ENCODE measurements at places on chromosomes 13 and 19. TPM values are rescaled to one million over a fixed set of nuclear protein-coding genes. Genes with fewer than 3 reads are reported as not detected.

DNA sequence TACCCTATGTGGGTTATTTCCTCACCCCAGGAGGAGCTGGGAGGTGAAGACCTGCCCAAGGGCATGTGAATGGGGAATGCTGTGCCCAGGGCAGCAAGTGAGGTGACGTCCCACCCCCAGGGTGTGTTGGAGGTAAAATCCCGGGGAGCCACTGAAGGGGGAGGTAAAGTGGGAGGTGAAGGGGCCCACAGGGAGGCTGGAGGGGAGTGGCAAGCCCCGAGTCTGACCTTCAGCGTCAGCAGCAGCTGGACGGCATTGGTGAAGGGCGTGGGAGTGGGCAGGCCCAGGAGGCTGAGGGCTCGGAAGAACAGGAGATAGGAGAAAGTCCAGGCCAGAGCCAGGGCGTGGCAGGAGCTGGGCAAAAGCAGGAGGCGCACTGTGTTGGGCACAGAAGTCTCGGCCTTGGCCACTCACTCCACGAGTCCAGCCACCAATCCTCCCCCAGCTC is 2.4 kb downstream of the MBOAT7 start:
- no peak overlapping the region for H3K27ac ChIP-seq
- no peak for DNase-seq
- peaks cover 4% of the 10 kb centered on the region for H3K4me1 ChIP-seq
- no peaks in the 10 kb centered on the region for H3K27me3 ChIP-seq
- H3K4me3 ChIP-seq = no peak overlapping the region
- 0 out of 2 replicates have a peak, but pooled peaks cover 7% of the 10 kb centered on the region for H3K36me3 ChIP-seq

The THSD1 gene
- polyA plus RNA-seq = 11.5 TPM

DNA sequence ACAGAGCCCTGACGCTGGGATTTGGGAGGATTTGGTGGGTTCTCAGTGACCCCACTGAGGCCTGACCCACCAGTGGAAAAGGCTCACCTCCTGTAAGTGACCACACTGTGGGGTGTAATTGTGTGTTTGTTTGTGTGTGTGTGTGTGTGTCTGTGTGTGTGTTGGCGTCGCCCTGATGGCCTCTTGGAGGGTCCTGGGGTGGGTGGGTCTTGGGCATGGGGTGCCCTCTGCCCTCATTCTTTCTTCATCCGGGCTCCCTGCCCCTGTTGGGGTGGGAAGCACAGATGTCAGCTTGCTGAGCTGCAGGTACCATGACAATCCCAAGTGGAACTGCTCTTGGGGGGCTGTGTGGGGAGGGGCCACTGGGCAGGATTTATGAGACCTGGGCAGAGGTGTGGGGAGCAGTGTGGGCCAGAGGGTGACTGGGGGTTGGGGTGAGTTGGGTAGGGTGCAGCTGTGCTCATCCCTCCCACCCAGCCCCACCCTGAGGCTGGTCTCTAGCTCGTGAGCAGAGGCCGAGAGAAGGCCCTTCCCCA is 22.8 kb downstream of the WTIP start:
- H3K27ac ChIP-seq = no peak overlapping the region
- no peak for DNase-seq
- no peaks in the 10 kb centered on the region for H3K36me3 ChIP-seq
- H3K27me3 ChIP-seq = no peaks in the 10 kb centered on the region
- 0 out of 2 replicates have a peak, but pooled peaks cover 6% of the 10 kb centered on the region for H3K4me1 ChIP-seq
- H3K4me3 ChIP-seq = no peak overlapping the region

- H3K36me3 ChIP-seq = no peaks in the 10 kb centered on the region
- DNase-seq = no peak
- no peaks in the 10 kb centered on the region for H3K4me1 ChIP-seq
- no peak overlapping the region for H3K27ac ChIP-seq
Measured at GRCh38 chr19:15811476-15811875, 4.0 kb downstream of the OR10H1 start.

DNA sequence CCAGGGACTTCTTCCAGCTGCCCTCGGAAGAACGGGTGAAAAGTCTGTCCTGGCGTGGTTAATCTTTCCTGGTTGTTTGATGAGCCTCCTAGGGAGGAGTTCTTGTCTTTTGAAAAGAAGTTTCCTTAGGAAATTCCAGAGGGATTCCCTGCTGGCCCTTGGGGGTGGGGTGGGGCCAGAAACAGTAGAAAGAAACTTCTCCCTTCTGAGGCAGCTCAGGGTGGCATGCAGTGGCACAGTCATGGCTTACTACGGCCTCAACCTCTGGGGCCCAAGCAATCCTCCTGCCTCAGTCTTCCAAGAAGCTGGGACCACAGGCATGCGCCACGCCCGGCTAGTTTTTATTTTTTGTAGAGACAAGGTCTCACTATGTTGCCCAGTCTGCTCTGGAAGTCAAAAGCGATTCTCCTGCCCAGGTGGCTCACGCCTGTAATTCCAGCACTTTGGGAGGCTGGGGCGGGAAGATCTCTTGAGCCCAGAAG is 1.5 kb downstream of the ZNF101 start:
- H3K27ac ChIP-seq = no peak overlapping the region
- peaks cover 5% of the 10 kb centered on the region for H3K4me1 ChIP-seq
- peak overlapping the region; percentile 81 for H3K4me3 ChIP-seq

All from GM23248 (cell line).